ENCODE measurements at places on chromosomes 6 and 20.
A peak's percentile ranks its signal among the peaks of the same experiment; 100 is the strongest.

DNA sequence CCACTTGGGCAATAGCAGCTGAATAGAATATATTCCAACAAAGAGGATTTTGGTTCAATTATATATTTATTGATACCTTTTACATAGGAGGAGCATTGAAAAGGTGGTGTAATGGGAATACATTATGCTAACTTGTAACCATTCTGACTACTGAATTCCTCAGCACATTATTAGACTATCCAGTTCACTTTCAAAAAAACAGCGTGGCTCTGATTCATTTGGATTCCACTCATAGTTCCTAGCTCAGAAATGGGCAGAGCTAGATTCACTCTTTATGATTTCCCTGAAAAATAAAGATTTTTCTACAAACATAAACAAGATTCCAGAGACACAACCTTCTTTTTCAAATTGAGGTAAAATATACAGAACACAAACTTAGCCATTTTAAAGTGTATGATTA is 9.2 kb upstream of the TRERF1 start:
- no peak for DNase-seq

DNA sequence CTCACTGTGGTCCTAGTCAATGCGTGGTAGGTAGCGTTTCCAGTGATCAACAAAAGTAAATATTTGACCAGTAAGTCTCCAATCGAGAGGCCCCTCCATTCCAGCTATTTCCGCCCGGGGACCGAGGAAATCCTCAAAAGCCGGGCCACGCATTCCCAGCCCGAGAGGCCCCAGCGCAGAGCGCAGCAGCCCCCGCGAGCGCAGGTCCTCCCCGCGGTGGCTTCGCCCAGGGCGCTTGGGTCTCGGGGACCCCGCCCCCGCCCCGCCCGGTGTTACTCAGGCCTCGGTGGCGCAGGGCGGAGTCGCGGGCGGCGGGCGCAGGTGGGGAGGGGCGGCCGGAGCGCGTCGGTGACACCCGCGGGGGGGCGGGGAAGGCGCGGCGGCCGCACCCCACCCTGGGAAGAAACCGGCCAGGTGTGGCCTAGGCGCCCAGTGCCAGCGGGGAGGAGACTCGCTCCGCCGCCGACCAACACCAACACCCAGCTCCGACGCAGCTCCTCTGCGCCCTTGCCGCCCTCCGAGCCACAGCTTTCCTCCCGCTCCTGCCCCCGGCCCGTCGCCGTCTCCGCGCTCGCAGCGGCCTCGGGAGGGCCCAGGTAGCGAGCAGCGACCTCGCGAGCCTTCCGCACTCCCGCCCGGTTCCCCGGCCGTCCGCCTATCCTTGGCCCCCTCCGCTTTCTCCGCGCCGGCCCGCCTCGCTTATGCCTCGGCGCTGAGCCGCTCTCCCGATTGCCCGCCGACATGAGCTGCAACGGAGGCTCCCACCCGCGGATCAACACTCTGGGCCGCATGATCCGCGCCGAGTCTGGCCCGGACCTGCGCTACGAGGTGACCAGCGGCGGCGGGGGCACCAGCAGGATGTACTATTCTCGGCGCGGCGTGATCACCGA is at the start of gene DSP:
Gene DSP (plus strand): TSS at position 497 of the 890 bp plus-strand sequence. CDS start 245 bp downstream, at position 742.
- peak; percentile 38 for DNase-seq

DNA sequence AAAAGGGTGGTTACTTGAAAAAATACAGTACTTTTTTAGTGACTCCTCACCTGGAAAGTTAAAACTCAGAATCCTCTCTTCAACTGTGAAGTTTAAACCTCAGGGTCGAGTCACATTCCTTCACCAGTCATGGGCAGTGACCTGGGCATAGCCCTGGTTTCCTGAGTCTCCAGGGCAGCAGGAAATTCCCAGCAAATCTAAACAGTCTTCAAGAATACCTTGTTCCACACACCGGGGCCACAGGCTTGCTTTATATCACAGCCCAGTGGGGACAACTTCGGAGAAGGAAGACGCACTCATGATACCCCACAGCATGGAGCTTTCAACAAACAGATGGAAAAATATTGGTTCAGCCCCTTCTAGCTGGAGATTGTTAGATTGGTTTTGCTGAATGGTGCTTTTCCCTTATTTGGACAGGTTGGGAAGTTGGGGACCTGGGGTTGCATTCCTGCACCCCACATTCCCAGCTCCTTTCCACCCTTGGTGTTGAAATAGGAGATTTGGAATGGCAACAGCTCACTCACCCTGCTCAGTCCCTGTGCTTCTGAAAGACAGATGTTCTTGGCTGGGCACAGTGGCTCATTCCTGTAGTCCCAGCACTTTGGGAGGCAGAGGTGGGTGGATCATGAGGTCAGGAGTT is 113.0 kb upstream of the TMEM170B start:
- no peak for DNase-seq

- DNase-seq: no peak
Observed at GRCh38 chr6:87071683-87072082, 23.2 kb downstream of the CGA start.

GRCh38 chr6:34412016-34412415 is 13.9 kb downstream of the RPS10 start:
- no peak for DNase-seq

- DNase-seq: no peak
Observed at GRCh38 chr20:45340236-45340847, 7.9 kb downstream of the SDC4 start.

- peak; percentile 48 for DNase-seq
Observed at GRCh38 chr6:160013987-160014868, 45.3 kb downstream of the IGF2R start.

DNA sequence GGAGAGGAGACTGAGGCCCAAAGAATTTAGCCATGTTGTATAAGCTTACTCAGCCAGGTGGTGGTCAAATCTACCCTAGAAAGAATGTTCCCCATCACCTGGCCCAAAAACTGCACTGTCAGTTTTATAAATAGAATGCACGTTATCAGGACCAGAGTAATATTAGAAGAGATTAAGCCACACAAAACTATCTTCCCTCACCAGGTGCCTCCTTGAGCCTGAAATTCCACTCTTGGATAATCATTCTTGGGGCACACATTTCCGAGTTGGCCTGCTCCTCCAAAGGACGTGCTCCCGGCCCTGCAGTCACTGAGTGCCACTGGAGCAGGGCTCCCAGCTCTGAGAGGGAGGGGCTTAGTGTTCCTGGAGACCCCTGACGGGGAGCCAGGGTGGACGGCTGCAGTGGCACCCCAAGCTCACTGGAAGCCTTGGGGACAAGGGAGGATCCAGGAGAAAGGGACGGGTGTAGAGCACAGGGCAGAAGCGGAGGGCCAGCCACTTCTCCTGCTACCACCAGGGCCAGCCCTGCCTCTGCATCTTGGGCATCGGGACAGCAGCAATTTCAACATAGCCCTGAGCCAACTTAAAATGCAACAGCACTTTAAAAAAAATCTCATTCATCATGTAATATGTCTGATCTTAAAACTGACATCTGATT is 160.8 kb upstream of the QKI start:
- DNase-seq: no peak

DNA sequence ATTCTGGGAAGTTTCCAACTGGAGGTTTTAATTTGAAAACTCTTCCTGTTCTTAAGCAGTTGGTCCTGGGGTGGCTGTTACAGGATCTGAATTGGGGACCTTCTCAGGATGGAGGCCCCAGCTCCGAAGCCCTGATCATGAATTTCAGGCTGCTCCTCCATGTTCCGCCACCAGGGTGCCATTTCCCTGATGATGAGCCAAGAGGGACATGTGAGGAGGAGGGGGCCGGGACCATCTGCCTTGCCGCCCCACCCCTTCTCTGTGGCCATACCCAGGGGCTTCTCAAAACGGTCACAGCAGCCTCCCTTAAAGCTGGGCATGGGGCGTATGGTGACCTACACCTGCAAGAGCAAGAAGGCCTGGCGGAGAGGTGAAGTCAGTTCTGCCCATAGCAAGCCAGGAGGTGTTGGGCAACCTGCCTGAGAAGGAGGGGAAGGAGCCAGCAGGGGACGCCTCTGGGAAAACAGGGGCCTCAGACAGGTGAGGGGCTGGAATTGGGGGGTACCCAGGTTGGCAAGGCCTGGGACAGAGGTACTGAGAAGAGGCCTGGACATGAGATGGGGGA is 3.6 kb upstream of the BAK1 start:
- no peak for DNase-seq

DNA sequence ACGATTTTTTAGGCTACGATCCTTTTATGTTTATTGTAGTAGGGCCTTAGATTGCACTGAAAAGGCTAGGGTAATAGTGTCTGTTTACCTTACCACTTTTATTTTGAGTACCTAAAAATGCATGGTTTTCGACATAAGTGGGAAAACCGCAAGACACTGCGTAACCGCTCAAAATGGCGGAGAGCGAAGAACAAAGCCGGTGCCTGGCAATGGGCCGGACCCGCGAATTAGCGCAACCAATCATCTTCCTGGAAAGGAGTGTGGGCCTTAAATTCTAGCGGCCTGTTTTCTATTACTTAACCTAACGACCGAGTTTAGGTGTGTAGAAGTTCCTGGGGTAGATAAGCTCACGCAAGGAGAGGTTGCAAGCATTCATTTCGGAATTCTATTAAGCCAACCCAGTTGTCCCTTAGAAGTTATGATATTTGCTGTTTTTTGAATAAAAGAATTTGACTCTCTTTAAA is 118.0 kb downstream of the HFE start:
- peak; percentile 94 for DNase-seq

DNA sequence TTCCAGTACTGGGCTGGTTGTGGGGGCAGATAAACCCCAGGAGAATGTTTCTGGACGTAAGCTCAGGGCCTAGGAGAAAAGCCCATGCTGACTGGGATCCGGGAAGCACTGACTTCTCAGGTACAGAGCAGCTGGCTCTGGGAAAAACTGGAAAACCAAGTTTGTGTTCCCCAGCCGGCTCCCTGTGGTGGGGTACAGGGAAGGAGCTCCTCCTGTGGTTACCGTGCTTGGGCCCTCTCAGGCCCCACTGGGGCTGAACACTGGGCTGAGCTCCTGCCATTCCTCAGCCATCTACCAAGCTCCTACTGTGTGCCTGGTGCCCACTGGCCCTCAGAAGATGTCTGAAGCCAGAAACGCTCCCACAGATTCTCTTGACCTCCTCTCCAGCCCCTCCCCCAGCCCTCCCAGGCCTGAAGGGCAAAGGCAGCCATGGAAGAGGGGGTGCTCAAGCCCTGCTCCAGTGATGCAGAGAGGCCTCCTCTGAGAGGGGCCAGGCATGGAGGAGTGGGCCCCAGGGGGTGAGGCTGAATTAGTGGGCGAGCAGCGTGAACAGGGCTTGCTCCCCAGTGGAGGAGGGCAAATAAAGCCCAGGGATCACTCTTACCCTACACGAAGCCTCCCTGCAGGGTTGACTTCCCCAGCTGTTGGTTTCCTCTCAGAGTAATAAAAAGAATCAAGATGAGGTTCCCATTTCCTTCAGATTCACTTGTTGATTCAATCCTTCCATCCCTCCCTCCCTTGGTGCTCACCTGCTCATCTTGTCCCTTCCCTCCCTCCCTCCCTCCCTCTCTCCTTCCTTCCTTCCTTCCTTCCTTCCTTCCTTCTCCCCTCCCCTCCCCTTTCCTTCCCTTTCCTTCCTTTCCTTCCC is 100.0 kb downstream of the VEGFA start:
- no peak for DNase-seq

DNA sequence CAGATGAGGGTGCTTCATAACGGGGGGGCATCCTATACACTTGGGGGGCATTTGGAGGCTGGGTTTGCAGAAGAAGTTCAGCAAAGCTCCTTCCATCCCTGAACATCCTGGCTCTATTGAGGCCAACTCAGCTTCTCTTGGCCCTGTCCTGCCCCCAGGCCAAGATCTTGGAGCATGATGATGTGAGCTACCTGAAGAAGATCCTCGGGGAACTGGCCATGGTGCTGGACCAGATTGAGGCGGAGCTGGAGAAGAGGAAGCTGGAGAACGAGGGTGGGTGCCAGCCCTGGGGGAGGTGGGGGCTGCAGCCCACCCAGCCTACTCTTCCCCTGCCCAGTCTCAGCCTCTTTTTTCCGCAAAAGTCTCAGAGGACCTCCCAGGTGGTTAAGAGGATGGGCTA is 17.2 kb downstream of the GDAP1L1 start:
- DNase-seq: peak; percentile 23

DNA sequence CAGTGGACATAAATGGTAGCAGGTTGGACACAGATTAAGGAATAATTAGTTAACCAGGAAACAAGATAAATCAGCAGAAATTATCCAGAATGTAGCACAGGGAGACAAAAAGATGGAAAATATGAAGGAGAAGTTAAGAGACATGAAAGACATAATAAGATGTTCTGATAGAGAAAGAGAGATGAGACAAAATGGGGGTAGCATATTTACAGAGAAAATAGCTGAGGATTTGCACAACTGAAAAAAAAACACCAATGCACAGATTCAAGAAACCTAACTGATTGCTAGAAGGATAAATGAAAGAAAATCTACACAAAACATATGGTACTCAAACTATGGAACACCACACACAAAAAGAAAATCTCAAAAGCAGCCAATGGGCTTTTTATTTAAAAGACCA is 34.6 kb upstream of the TBC1D22B start:
- DNase-seq: no peak

Data from activated naive CD4-positive, alpha-beta T cell treated with anti-CD3 and anti-CD28 coated beads for 36 hours (primary cell).